HS-27A (cell line): ENCODE measurements at places on chromosomes 11 and 22.

- DNase-seq, result no peak
Observed at GRCh38 chr11:108965306-108966001, 300.6 kb downstream of the DDX10 start.

- peak; percentile 57 for DNase-seq
Observed at GRCh38 chr11:95092549-95093324, 3.1 kb downstream of the ENDOD1 start.

- DNase-seq, result no peak
Observed at GRCh38 chr22:27462190-27462589, 339.4 kb downstream of the MN1 start.

DNA sequence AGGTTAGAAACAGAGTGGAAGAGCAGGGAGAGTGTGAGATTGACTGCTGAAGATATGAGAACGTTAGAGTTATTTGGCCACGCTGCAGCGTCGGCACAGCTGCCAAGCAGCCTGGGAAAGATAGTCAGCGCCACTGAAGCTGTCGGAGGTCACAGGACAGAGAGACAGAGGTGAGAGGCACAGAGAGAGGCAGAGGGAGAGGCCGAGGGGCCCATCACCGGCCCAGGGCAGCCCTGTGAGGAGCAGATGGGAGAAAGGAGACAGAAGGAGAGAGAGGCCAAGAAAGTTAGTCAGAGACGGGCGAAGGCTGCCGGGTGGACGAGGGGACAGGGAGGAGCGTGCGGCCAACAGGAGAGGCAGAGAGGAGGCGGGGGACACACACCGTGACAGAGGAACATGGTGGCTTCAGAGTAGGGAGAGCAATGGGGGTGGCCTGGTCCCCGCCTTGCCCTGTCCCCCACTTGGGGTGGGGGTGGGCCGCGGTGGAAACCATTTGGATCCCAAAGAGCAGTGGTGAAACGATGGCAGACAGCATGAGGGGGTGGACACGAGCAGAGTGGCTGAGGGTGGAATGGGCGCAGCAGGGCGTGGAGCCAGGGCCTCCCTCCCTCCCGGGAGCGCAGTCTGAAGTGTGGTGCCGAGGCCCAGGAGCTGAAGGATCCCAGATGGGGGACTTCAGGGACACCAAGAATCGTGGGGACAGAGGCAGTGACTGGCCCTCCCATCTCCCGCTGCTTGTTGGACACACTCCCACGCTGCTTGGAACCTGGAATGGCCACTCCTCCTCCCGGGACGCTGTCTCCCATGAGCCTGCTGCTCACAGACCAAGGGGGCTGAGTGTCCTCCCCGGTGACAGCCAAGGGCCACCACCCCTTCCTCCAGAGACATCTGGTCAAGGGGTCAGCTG, 26.6 kb downstream of the LRRC10B start:
- no peak for DNase-seq

DNA sequence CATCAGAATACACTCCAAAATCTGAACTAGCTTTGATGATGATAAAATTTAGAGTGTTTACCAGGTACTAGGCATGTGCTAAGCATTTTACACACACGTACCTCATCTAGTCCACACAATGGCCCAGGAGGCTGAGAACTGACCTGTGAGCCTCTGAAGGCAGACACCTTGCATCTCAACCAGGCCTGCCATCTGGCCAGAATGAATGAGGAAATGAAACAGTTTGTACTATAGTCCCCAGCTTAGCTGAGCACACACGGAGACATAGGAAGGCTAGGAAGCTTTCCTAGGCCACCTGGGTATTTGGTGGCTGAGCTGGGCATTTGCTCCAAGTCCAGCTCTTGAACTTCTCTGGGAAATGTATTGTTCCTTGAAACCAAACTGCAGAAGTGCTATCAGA, 6.9 kb upstream of the SHANK3 start:
- no peak for DNase-seq

GRCh38 chr22:30312053-30312452, 14.7 kb downstream of the TBC1D10A start:
- DNase-seq, result no peak

DNA sequence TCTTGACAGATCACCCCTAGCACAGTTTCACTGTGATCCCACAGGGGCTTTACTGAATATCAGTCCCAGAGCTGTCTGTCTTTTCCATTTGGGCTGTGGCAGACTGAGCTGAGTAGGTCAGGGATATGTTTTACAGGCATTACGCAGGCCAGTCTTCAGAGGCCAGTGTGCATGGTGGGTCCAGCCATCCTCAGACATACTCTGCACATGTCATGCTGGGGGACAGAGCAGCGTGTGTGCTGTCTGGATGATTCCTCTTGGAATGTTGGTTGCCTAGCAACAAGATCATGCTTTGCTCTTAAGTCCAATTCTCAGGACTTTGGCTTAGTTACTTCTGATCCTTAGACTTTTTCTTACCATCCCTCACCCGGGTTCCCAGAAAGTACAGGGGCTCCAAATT, 736.5 kb downstream of the DLG2 start:
- no peak for DNase-seq

GRCh38 chr11:47857892-47858543, 9.9 kb upstream of the NUP160 start:
- DNase-seq, result peak; percentile 88

DNA sequence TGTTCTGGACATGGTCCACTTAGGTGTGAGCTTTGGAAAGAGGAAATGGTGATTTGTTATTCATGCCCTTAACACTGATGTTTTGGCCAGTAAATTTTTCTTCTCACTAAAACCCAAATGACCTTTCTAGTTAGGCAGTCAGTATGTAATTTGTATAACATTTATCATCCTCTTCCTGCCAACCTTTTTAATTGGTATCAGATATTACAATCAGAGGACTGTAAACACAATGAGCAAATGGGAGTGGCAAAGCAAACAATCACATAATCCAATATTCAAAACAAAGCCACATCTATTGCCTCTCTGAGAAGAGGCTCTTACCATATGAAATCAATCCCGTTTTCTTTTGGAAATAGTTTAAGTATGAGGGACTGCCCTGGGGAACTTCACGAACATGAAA, 49.1 kb downstream of the BBOX1 start:
- no peak for DNase-seq

- no peak for DNase-seq
Observed at GRCh38 chr11:119341222-119342022, 739 bp upstream of the C1QTNF5 start.

GRCh38 chr11:74283580-74284180, 27.8 kb downstream of the P4HA3 start:
- no peak for DNase-seq
